Mucosa of descending colon (tissue), 3 donors: ENCODE measurements at places on chromosomes 7 and 10. TPM values are rescaled to one million over a fixed set of nuclear protein-coding genes. Genes with fewer than 3 reads are reported as not detected.

DNA sequence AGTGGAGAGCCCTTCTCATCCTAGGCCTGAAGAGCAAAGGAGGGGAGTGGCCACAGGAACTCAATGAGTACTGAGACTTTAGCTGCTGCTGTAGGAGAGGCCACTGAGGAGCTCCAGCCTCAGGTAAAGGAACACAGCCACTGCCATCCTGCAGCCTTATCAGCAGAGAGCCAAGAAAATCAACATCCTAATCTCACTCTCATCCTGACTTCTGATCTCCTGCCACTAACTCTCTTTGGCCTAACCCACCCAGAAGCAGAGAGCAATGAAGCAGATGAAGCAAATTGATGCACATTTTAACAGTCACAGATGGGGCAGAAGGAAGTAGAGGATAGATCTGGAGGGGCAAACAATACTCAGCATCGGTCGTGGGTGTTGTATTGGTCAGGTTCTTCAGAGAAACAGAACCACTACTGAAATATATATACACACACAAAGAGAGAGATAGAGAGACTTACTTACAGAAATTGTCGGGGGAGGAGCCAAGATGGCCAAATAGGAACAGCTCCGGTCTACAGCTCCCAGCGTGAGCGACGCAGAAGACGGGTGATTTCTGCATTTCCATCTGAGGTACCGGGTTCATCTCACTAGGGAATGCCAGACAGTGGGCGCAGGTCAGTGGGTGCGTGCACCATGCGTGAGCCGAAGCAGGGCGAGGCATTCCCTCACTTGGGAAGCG, 297.6 kb downstream of the MTERF1 start:
- DNase-seq: no peak

GRCh38 chr7:29861884-29862283, 55.6 kb downstream of the WIPF3 start:
- DNase-seq: no peak

- DNase-seq: no peak
Measured at GRCh38 chr10:71703577-71703976, 16.0 kb downstream of the C10orf105 start.

- no peak for DNase-seq
Measured at GRCh38 chr10:44435196-44435595, 50.3 kb upstream of the CXCL12 start.

DNA sequence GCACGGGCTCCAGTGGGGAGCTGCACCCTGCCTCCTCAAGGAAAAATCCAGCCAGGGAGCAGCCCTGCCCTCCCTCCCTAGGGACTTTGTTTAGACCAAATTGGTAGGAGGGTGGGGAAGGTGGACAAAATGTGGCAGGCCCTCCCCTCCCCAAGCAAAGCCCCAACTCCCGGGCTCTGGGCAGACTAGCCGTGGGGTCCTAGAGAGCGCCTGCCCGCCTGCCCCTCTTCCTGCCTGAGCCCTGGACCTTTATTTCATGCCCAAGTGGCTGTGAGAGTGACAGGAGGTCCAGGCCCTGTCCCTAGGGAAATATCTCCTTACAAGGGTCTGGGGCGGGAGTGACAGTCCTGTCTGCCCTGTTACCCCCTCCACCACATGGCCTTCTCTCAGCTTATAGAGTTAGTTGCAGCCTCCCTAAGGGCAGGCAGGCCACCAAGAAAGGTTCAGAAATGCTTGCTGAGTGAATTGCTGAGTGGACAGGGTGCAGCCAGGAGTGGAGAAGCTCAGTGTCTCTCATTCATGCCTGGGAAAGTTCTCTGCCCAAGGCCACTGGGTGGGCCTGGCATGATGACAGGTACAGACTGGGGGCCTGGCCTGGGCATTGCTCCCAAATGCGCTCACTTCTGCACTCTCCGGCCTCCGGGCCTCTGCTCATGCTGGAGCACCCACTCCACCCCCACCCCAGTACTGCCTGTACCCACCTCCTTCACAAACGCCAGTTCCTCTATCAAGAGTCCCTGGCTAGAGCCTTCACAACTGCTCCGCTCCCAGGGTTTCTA, 25.2 kb downstream of the DNAJB12 start:
- DNase-seq: no peak

Gene DHTKD1
- total RNA-seq: 33.5 TPM

DNA sequence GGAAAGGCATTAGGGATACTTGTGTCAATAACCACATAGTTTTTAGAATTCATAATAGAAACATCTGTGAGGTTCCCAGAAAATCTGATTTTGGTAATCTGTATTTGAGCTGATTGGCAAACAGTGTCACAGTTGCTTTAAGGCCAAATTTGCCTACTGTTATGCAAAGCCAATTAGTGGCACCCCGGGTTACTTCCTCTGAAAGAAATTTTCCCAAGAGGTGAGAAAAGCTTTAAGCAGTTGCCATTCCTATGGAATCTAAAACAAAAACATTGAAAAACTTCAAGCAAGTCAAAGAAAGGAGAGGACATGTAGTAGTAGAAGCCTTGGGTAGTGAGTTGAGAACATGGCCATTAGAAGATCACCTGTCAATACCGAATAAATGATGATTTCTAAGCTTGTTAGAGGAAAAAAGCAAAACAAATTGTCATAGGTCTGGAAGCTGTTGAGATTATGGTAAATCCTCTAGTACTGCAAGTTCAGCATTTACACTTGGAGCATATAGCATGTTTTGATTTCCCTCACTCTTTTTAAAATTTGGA, 176.8 kb downstream of the TWIST1 start:
- no peak for DNase-seq

DNA sequence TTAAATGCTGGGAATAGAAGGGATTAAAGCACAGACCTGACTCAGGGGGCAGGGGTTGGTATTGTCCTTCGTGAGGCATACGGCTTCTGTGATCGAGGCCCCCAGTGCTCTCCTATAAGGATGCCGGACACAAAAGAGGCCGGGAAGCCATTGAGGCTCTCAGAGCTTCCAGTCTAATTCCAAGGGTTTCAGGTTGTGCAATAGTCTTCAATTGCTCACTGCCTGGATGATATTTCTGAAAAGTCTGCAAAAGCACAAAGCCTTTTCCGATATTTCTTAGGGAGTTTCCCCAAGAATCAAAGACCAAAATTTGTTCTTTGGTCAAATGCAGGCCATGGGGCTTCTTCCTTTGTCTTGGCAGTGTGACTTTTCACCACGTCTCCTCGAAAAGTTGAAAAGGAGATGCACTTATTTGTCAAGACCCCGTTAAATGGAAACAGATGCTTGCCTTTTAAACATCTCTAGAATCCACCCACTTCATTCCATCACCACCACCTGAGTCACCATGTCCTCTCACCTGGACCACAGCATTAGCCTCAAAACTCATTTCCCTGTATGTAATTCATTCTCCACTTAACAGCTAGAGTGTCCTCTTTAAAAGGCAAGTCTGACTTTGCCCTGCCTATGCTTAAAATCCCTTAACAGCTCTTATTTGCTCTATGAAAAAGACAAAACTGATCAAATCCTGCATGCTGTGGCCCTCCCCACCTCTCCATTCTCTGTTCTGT, 134.8 kb upstream of the NAMPT start:
- no peak for DNase-seq

Gene NANOS1
- 0.12 TPM for total RNA-seq
